ENCODE measurements at places on chromosomes 4 and X. TPM values are rescaled to one million over a fixed set of nuclear protein-coding genes. Genes with fewer than 3 reads are reported as not detected.

DNA sequence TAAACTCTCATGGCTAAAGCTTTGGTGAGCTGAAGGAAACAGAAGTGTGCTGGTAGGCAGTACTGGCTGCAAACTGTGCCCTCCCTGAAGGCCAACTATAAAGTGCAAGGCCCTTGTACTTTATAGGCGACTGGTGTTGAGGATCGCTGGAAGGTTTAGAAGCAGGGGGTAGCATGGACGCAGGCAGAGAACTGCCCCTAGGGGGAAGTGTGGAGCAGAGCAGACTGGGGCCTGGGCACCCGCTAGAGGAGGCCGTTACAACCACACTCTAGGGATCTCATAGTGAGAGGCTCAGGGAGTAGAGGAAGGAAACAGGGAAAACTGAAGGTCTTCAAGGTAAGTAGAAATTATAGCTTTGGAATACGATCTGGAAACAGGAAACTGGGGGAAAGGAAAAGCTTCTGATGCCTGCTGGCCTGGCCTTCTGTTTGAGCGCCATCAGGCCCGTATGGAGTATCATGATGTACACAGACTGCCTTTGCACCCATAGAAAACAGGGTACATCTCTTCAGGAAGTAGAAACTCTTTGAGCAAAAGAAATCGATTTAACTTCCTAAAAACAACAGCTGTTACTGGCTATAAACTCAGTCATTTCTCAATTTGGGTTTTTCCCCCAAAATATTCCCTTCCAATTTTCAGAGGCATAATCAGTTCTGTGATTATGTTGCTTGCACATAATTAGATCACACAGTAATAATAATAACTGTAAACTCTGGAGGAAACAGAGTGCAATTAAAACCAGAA is 23.9 kb upstream of the TMSB4X start:
- peak overlapping the region; percentile 86 for H3K27ac ChIP-seq
- H3K27me3 ChIP-seq: no peaks in the 10 kb centered on the region
- H3K4me1 ChIP-seq: no peaks in the 10 kb centered on the region
- DNase-seq: no peak
- H3K4me3 ChIP-seq: no peak overlapping the region

DNA sequence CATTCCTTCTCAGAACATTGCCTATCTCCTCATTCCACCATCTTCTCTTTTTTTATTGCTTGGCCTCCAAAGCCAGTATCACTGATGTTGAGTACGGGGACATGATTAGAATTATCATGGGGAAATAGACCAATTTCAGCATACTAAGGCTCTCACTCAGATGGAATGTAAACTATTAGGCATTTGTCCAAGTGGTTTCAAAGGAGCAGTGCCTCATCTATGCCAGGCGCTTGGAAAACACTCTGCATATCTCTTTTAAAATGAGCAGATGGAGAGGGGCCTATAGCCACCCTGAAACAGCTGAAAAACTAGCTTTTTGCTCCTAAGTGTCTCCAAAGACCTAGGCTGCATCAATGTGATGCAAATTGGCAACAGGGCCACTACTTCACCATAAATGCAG is 150.8 kb upstream of the DIPK2B start:
- H3K4me3 ChIP-seq: no peak overlapping the region
- no peaks in the 10 kb centered on the region for H3K27me3 ChIP-seq
- no peaks in the 10 kb centered on the region for H3K4me1 ChIP-seq
- H3K36me3 ChIP-seq: no peaks in the 10 kb centered on the region
- H3K27ac ChIP-seq: no peak overlapping the region
- no peak for DNase-seq

- no peaks in the 10 kb centered on the region for H3K4me1 ChIP-seq
- no peak for DNase-seq
- no peaks in the 10 kb centered on the region for H3K36me3 ChIP-seq
- no peak overlapping the region for H3K4me3 ChIP-seq
- no peaks in the 10 kb centered on the region for H3K27me3 ChIP-seq
Measured at GRCh38 chrX:110276778-110277177, 41.1 kb downstream of the AMMECR1 start.

The FAM9B gene
- total RNA-seq: not detected

The PWWP3B gene
- total RNA-seq: not detected
